ENCODE measurements at places on chromosomes 5 and 9. TPM values are rescaled to one million over a fixed set of nuclear protein-coding genes. Genes with fewer than 3 reads are reported as not detected.

The ALDH1A1 gene
- total RNA-seq: 290 TPM

The TNIP1 gene
- total RNA-seq: 60.0 TPM

The SPAAR gene
- total RNA-seq: 0.18 TPM

The LSM11 gene
- 4.5 TPM for total RNA-seq

The CMBL gene
- total RNA-seq: 11.2 TPM

The PCDHGB5 gene
- total RNA-seq: 15.9 TPM

The FSTL4 gene
- 0.09 TPM for total RNA-seq
